Trophoblast cell (in vitro differentiated cells and primary cell): ENCODE measurements at places on chromosomes 2 and 18.

GRCh38 chr2:190678444-190679162 lies 29.7 kb downstream of the NAB1 start:
- no peaks in the 10 kb centered on the region for H3K27me3 ChIP-seq
- no peak overlapping the region for H3K4me3 ChIP-seq
- no peak overlapping the region for H3K27ac ChIP-seq
- DNase-seq = no peak

- no peaks in the 10 kb centered on the region for H3K36me3 ChIP-seq
- H3K27ac ChIP-seq = no peak overlapping the region
- no peaks in the 10 kb centered on the region for H3K4me1 ChIP-seq
- no peak for DNase-seq
- H3K4me3 ChIP-seq = no peak overlapping the region
- H3K27me3 ChIP-seq = no peaks in the 10 kb centered on the region
Observed at GRCh38 chr2:185854885-185855284, 116.3 kb downstream of the FSIP2 start.

DNA sequence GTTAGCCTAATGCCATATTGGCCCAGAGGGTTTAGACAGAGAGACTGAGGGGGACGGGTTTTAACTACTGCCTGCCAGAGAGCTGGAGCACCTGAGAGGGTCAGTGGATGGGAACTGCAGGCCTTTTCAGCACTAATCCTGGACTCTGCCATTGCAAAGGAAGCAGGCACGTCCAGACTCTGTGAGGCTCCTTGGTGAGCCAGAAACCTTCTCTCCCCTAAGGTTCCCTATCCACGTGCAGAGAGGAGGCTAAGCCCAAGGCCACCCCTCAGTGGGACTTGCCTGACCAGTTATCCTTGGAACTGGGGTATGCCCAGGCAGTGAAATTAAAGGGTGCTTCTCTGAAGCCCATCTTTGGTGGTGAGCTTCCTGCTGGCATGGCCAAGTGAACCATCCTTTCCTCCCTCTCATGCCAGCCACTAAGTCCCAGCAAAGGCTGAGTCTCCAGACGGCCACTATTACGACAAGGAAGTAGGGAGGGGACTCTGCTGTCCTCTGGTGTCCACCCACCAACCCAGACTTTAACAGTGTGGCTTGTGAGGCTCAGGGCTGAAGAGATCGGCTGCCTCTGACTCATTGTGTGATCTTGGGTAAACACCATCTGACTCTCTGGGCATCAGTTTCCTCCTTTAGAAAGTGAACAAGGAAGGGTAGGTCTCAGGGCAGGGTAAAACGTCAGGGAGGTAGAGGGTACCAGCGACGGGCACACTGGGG lies 3.9 kb upstream of the MLPH start:
- no peaks in the 10 kb centered on the region for H3K36me3 ChIP-seq
- peaks cover 26% of the 10 kb centered on the region for H3K4me1 ChIP-seq
- H3K27me3 ChIP-seq = peaks cover 19% of the 10 kb centered on the region
- no peak overlapping the region for H3K4me3 ChIP-seq

DNA sequence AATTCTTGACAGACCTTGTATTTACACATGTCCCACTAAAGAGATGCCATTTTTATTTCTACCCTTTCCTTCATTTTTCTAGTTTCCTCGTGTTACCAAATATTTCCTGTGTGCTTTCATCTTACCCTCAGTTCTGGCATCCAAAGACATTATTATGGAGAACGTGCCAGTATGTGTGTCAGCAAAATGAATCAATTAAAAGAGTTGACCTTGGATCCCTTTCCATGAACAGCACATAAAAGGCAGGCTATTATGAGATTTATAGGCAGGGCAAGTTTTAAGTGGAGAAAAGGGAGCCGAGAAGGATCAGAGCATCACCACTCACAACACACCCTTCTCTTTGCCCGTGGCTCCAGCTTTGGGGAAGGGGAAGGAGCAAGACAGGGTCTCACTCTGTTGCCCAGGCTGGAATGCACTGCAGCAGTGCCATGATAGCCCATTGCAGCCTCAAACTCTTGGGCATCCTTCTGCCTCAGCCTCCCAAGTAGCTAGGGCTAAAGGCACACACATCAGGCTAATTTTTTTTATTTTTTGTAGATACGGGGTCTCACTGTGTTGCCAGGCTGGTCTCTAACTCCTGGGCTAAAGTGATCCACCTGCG lies 149.9 kb downstream of the GFPT1 start:
- no peak overlapping the region for H3K27ac ChIP-seq
- no peaks in the 10 kb centered on the region for H3K36me3 ChIP-seq
- H3K4me1 ChIP-seq = no peaks in the 10 kb centered on the region

DNA sequence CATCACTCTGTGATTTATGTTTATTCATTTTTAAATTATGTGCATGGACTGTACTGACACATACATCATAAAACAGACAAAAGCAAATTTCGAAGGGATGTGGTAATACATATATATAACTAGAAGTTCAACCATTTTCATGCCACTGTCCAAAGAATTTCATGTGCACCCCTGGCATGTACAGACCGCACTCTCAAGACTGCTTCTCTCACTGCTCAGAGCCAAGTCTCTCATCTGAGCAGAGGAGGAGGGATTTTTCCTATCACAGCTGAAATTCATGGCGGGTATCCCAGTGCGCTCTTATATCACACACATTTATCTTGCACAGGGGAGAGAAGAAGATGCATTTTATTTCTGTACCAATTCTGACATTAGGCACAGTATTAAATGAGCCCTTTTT lies 5.9 kb downstream of the TMEM178A start:
- no peaks in the 10 kb centered on the region for H3K4me1 ChIP-seq
- DNase-seq = no peak
- peaks cover 14% of the 10 kb centered on the region for H3K27me3 ChIP-seq
- H3K27ac ChIP-seq = no peak overlapping the region

DNA sequence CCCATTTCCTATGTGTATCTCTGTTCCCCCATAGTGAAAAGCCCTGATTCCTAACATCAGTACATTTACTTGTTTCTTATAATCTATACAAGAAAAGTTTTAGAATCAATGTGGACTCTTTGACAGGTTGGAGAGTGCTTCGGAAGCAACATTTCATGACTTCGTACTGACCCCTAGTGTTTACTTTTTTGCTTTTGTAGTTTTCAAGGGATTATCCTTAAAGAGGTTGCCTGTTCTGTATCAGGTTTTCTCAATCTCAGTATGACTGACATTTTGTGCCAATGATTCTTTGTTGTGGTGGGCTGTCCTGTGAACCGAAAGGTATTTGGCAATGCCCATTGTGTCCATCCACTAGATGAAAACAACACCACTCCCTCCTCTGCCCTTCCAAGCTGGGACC lies 43.3 kb upstream of the SERPINB2 start:
- DNase-seq = peak; percentile 78
- H3K4me3 ChIP-seq = no peak overlapping the region
- H3K4me1 ChIP-seq = no peaks in the 10 kb centered on the region
- no peak overlapping the region for H3K27ac ChIP-seq
- H3K27me3 ChIP-seq = no peaks in the 10 kb centered on the region

GRCh38 chr18:77071711-77072292 lies 60.8 kb downstream of the MBP start:
- DNase-seq = peak; percentile 70
- no peaks in the 10 kb centered on the region for H3K36me3 ChIP-seq
- H3K27me3 ChIP-seq = no peaks in the 10 kb centered on the region
- H3K27ac ChIP-seq = no peak overlapping the region
- peaks cover 20% of the 10 kb centered on the region for H3K4me1 ChIP-seq

DNA sequence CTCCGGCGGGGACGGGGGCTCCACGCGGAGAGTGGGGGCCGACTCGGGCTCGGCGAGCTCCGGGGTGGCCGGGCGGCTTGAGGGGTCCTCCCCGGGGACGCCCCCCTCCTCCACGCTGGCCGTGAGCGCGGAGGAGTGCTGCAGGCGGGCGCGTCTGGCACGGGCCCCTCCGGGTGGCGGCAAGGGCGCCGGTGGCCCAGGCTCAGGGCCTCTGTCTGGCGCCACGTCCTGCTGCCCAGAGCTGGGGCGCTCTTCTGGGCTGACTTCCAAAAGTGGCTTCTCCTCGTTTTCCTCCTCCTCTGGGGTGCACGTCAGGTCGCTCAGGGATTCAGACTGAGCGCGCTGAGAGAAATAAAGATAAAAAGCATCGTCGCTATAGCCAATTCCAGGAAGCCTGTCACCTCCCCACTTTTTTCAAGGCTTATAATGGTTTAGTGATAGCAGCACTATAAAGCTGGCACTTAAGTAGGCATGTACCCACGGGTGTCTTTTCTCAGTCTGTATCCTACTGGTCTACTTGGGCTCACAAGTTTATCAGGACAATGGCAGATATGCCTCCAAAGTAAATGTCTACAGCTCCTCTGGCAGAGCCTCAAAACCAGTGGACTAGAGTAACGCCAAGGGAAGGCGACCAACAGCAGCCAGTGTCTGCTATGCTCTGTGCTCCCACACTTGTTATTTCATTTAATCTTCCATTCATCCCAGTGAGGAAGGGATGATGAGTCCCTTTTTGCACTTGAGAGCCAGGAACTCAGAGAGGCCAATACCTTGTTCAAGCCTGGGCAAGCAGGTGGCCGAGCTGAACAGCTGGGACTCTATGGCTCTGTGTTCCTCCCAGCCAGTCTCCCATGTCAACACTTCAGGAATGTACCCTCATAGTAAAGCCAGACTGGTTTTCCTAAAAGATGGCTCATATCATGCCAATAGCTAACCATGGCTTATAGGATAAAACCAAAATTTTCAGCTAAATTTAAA lies 92.6 kb upstream of the MGAT4A start:
- peaks cover 22% of the 10 kb centered on the region for H3K27me3 ChIP-seq
- no peaks in the 10 kb centered on the region for H3K36me3 ChIP-seq
- no peak for DNase-seq
- no peak overlapping the region for H3K27ac ChIP-seq
- H3K4me1 ChIP-seq = peaks cover 11% of the 10 kb centered on the region

DNA sequence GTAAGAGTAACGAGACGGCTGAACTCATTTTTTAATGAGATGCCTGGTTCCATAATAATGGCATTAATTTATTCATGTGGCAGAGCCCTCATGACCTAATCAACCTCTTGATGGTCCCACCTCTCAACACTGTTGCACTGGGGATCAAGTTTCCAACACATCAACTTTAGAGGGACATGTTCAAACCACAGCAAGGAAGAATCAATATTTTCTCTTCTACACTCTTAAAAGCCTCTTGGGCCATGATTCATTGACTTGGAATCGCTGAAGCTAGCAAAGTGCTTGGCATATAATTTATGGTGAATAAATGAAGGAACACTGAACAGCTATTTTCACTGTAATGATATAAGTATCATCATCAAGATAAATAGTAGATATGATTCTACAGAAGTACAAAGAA lies 333.0 kb downstream of the TNS1 start:
- H3K27me3 ChIP-seq = no peaks in the 10 kb centered on the region
- H3K36me3 ChIP-seq = no peaks in the 10 kb centered on the region
- H3K4me3 ChIP-seq = no peak overlapping the region
- peaks cover 2% of the 10 kb centered on the region for H3K4me1 ChIP-seq
